ENCODE measurements at places on chromosomes 1 and 21. TPM values are rescaled to one million over a fixed set of nuclear protein-coding genes. Genes with fewer than 3 reads are reported as not detected.
A peak's percentile ranks its signal among the peaks of the same experiment; 100 is the strongest.

DNA sequence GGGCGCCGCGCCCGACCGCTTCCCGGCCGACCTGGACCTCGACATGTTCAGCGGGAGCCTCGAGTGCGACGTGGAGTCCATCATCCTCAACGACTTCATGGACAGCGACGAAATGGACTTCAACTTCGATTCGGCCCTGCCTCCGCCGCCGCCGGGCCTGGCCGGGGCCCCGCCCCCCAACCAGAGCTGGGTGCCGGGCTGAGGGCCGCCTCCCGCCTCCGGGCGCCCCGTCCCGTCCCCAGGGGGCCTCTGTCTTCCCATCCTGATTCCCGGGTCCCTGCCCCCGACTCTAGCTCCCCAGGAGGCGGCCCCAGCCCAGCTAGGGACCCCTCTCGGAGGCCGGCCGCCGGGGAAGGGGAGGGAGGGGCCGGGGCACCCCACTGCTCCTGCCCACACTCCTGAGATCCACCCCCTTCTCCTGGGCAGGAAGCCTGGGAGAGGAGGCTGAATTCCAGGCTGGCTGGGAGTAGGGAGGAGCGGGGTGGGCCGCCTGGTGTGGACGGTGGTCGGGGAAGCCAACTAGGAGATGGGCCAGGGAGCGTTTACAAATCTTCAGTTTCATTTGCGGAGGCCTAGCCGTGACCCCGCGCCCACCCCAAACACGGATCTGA, 21.4 kb downstream of the FOXO6 start:
- DNase-seq = no peak

DNA sequence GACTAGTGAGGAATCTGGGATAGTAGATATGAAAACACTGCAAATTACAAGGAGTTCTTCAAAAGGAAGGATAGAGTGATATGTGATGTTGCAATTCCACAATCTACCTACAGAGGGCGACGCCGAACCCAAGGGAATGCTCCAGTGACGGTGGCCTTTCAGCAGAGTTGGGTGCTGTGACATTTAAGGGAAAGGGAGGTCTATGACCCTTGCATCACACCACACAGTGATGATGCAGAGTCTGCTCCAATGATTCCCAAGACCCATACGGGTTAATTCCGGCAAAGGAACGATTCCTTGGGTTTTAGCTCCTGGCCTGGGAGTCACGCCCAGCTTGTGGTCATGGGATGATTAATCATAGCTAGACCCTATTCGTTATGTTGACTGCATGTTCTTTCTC, 123.0 kb upstream of the IGSF21 start:
- no peak for DNase-seq

GRCh38 chr21:31172328-31172727, 134.1 kb upstream of the KRTAP19-8 start:
- no peak for DNase-seq

DNA sequence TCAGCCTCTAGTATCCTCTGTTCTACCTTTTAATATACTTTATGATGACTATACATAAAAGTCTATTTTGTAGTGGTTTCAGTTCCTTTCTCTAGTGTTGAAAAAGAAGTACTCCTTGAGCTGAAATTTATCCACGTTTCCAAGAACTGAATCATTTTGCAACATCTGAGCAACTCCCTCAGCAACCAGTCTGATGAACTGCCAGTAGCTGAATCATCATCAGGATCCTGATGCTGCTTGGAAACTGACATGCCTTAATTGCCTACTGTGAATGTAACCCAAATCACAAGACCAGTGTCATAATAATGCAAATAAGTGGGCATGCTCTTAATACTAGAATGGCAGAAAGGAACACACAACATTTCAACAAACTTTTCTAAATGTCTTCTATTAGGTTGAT, 103.3 kb downstream of the CYYR1 start:
- no peak for DNase-seq

GRCh38 chr1:94323311-94324177, 86.2 kb upstream of the ARHGAP29 start:
- no peak for DNase-seq

DNA sequence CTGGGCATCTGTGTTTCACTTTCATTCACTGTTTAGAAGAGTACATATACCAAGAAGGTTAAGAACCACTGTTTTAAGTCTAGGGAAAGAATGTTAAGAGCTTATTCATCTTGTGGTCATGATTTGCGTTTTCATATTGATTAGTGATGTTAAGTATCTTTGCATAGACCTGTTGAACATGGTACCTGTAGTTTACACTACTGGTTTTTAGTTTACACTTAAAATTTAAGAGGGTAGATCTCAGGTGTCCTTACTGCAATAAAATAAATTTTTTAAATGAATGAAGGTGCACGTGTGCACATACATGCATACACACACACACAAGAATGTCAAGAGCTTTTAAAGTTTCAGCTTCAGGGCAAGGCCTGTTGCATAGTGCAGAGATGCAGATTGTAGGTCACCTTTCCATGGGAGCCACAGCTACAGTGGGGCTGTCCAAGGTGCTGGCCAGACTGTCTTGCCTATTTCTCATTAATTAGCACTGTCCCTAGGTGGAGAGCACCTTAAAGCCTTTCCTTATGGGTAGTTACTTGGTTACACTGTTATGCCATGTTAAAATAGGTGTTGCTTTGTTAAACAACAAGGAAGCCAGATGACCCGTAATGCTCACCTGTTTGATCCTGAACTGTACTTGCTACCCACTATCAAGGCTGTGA, 543.0 kb upstream of the DAB1 start:
- DNase-seq = no peak

DNA sequence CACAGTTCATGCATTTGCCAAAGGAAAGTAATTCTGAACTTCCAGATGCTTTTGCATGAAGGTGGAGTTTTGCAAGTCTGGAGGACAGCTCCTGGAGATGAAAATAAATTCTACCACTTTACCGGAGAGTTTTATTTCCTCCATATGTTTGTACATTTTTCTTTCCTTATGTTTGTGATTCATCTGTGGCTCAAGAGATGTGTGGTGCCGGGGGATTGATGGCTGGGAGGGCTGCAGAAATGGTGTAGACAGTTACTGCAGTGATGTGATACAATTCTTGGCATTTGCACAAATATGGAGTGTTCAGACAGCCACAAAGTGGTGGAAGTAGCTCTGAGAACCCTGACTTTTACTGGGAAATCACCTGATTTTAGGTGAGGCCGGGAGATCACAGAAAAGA, 58.5 kb upstream of the ASB17 start:
- no peak for DNase-seq

GRCh38 chr1:21262293-21263051, 27.8 kb downstream of the ECE1 start:
- no peak for DNase-seq

GRCh38 chr1:11888206-11888876, 29.6 kb upstream of the NPPB start:
- no peak for DNase-seq

- no peak for DNase-seq
These were observed 11.7 kb downstream of the STUM start for GRCh38 chr1:226560243-226560642.

DNA sequence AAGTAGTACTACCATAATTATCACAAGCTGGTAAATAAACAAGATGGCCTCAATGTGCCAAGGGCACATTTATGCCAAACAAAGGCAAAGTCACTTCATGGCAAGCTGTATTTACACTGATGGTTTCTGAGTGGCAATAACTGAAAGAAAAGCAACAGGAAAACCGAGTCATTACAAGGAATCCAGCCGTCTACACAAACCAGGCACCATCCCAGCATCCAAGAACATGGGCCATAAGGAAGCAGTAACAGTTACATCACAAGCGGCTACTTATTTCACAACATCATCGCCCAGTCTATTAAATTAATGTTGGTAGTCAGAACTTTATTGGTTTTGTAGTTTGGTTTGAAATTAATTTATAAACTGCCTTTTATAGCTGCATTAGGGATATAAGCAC, 214.2 kb downstream of the RERE start:
- DNase-seq = no peak

GRCh38 chr1:9558271-9558945, 19.1 kb downstream of the SLC25A33 start:
- no peak for DNase-seq

DNA sequence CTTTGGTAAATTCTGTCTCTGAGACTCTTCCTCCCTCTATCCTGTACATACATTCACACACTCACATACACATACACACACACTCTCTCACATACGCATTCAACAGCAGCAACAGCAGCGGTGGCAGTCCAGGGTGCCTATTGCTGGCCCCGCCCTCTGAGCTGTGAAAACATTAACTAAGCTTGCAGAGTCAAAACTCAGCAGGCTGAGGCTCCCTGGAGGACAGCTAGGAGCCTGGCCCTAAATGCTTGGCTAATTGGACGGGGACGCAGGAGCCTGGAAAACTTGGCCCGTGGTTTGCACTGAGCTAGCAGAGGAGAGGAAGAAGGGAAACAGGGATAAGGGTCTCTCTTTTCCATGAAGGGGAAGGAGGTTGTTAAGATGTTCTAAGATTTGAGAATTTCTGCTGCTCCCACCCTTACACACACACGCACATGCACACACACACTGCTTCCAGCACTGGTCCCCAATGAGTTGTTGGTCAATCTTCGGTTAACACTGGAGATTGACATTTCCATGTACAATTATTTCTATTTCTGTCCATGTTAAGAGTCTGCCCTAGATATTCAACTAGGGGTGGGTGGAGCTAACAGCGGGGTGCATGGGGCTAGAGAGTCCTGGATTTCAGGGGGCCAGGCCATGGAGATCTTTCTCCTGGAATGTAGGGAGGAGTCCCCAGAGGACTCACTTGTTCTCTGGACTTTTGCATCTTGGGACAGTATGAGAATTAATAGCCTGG, 94.2 kb downstream of the PLXNA2 start:
- DNase-seq = no peak

DNA sequence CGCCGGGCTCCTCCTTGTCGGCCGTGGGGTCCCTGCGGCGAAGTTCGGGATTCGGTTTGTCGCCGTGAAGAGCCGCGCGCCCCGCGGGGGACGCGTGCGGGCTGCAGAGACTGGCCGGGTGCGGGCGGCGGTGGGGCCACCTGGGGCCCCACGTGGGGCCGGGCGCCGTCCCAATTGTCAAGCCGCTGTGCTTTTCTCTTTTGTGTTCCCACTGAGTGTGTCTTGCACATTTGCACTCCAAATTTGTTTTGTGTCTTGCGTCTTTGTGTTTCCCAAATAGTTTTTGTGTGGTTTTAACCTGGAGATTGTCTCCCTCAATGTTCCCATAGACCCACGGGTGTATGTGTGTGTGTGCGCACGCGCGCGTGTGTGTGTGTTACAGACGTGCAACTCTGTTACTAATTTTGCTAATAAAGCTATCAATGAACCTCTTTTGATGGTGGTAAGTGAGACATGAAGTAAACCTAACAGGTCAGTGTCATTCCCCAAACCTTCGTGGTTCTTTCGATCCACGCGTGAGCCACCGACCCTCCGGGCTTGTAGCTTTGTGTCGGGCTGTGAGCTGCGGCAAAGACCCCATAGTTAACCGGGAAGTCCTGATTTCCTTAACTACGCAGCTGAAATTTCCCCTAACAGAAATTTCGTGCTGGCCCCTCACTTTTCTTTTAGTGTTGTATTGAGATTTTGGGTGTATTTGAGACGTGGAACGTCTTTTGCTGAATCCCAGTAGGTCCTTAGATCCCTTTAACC, 708 bp downstream of the PRDM2 start:
- peak; percentile 55 for DNase-seq

- DNase-seq = no peak
These were observed 6.7 kb downstream of the C1QTNF12 start for GRCh38 chr1:1239614-1240347.

DNA sequence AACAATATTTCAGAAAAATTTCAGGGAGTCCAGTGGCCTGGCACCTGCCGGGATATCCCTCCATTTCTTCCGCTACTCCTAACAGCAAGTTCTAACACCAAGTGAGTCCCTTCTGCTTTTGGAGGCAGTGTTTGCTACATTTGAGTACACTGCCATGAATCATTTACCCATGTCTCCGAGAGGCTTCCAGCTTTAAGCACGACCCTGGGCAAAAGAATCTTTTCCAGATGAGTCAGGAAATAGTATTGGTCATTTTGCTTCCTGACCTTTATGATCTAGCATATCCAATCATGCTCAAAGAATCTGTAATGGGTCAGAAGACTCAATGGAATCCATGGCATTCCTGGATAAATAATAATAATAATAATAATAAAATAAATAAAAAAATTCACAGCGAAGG, 60.7 kb upstream of the FMN2 start:
- DNase-seq = no peak

GRCh38 chr1:42979896-42980800, 21.5 kb upstream of the SLC2A1 start:
- no peak for DNase-seq

DNA sequence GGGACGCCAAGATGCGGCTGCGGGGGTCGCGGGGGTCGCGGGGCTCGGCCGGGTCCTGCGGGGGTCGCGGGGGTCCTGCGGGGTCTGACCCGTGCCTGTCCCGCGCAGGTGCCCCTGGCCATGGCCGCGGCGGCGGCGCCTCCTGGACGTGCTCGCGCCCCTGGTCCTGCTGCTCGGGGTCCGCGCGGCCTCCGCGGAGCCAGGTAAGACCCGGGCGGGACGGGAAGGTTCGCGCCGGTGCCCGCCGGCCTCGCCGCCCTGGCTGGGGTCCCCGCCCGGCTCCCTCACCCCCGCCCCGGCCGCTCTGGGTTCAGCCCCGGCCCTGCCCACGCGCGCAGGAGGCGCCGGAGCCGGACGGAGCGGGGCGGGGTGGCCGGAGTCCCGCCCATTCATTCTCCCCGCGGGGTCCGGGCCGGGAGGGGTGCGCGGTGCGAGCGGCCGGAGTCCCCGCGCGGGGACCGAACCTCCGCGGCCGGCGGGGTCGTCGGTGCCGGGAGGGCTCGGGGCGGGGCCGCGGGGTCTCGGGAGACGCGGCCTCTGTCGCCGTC, 380 bp downstream of the COL18A1 start:
- no peak for DNase-seq

DNA sequence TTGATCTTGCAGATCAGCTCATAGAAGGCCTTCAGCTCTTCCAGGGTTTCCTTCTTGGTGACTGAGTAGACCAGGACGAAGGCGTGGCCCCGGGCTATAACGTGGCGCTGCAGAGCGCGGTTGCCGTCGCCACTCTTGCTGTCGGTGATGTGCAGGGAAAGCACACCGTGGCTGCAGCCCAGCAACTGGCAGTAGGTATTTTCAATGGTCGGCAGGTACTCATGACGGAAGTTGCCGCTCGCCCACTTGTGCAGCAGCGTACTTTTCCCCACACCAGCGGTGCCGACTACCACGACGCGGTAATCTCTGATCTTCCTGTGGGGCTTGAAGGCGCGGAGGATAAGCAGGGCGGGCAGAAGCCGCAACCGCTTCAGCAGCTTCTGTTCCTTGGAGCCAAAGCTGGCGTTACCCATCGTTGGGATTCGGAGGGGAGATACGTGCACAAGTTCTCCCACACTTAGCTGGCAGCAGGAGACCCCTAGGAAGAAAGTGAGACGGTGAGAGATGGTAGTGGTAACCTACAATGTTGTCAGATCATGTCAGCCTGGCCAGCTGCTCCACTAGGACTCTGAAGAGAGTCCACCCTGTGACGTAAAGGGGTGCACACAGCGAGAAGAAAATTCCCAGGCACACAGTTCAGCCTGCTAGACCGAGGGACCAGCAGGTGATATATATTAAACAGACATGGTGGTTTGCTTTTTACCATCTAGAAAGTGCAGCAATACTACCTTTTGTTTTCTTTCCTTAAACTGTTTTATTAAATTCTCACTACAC, 3.4 kb downstream of the DIRAS3 start:
- no peak for DNase-seq

The SLC2A5 gene
- total RNA-seq = not detected

The ZNF593OS gene
- not detected for total RNA-seq

The S100B gene
- 0.77 TPM for total RNA-seq

The LRRC53 gene
- not detected for total RNA-seq

The OLIG1 gene
- total RNA-seq = not detected

Measured in activated CD8-positive, alpha-beta memory T cell treated with anti-CD3 and anti-CD28 coated beads, Interleukin-2, amount 10 ng/mL, durations not matched to agents 7 days and 5 days (primary cell).